ENCODE measurements at places on chromosomes 2 and 18.
A peak's percentile ranks its signal among the peaks of the same experiment; 100 is the strongest.

DNA sequence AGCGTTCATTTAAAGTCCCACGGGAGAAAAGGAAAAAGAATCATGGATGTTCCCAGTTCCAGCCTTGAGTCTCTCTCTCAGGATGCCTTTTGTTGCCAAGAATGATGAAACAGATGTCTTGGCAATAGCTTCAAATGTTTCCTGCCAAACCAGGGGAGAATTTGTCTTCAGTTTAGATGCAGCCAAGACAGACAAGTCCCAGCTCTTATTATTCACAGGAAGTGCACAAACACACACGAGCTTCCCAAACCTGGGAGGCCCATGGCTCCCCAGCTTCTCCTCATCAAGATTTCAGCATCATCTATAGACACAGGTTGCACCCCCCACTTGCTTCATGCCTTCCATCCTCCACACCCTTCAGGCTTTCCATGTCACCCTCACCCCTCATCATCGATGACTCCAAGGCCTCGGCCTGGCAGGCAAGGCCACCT lies 45.9 kb downstream of the HS1BP3 start:
- DNase-seq: peak; percentile 85

GRCh38 chr2:26290001-26290400 lies 45.3 kb downstream of the HADHB start:
- DNase-seq: no peak

GRCh38 chr2:42105330-42106256 lies 57.8 kb downstream of the PKDCC start:
- DNase-seq: no peak

GRCh38 chr2:162153608-162154224 lies 1.7 kb upstream of the GCG start:
- peak; percentile 46 for DNase-seq

DNA sequence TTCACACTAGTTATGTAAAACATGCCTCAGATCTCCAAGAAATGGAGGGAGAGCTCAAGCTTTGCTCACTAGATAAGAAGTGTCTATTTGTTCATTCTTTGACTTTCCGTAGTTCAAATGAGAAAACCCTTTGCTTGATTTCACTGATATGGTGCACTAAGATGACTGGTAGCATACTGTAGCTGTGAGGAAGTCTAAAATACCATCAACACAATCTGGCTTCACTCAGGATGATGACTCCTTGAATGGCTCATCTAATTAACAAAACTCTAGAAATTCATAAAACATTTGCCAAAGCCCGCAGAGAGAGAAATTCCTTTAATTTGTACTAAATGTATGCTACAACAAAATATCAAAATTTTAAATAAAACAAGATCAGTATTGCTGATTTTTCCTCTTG lies 152.8 kb upstream of the STK17B start:
- no peak for DNase-seq

DNA sequence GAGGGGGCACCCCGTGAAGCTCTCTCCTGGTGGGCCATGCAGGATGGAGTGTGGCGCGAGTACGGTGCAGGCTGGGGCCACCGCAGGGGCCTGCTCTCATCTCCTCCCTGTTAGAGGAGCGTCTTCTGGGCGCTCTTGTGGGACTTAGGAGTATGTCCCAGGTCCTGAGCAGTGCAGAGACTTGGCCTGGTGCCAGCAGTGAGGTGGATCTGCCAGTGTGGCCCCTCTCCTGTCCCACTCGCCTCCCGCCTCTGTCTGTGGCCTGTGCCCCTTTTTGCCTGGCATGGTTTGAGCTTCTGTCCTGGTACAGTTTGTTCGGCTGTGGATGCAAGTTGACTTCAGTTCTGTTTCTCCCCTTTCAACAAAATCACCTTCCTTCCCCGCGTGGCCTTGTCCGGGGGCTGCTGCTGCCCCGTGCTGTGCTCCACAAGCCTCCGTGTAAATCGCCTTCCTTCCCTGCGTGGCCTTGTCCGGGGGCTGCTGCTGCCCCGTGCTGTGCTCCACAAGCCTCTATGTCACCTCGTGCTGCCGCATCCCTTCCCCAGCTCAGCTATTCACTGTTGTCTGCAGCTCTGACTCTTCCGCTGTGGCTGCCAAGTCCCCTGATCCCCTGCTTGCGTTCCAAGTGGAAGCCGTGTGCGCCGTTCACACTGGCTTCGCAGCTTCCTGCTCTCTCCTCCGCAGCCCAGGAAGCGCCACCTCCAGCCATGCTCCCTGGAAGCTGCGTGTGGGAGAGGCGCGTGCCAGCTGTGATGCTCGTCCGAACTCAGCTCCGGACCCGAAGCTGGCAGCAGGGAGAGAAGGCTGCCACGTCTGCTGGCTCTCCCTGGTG lies 13.7 kb downstream of the LDLRAD4 start:
- DNase-seq: no peak

- DNase-seq: no peak
Observed at GRCh38 chr2:73268830-73269685, 15.2 kb downstream of the FBXO41 start.

- DNase-seq: no peak
Observed at GRCh38 chr2:173523497-173523896, 168.8 kb downstream of the CDCA7 start.

DNA sequence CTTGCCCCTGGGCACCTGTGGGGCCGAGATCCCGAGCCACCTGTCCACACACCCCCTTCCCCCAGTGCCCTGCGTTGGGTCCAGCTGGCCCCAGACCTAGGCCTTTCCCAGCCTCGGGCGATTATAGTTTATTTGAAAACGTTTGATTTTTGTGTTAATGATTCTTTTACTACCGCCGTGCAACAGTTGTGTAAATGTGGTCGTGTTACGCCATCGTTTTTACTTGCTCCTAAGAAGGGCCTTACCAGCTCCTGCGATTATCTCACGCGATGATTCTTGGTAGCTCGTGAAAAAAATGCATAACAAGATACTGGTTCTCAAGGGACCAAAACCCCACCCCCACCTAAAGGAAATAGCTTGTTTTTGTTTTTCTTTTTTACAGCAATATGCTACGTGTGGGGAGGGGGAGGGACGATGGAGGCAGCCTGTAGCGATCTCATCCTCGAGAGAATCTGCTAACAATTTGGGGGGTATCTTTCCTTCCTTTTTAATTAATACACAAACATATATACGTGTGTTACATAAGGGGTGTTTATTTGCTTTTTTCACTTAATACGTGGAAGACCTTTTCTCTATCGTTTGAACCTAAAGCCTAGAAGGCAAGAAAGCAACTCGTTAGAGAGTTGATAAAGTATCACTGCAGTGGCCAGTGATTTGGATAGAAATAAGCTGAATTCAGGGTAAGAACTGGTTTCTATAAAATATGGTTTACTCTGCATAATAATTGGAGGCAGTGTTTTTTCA lies 1.0 kb downstream of the ZDBF2 start:
- no peak for DNase-seq

- no peak for DNase-seq
Observed at GRCh38 chr2:36693825-36694224, 2.7 kb upstream of the VIT start.

- no peak for DNase-seq
Observed at GRCh38 chr2:151388011-151388410, 21.7 kb upstream of the RIF1 start.

DNA sequence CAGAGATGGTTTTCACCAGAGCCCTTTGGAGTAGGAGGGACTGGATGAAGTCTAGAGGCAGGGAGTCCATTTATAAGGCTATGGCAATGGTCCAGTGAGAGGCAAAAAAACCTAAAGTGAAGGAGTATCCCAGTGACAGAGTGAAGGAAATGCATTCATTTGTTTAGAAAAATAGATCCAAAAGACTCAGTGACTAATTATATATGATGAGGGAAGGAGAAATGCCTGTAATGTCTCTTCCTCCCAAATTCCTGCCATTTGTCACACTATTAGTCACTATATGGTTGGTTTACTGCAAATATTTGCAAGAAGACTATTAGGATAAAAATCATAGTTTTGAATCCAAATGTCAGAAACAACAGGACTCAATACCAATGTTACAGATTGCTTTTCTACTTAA lies 104.2 kb downstream of the ZNF521 start:
- DNase-seq: no peak

GRCh38 chr2:101473911-101474701 lies 806 bp downstream of the RFX8 start:
- DNase-seq: no peak

GRCh38 chr18:28175930-28176697 lies 816 bp downstream of the CDH2 start:
- DNase-seq: no peak

- DNase-seq: no peak
Observed at GRCh38 chr18:62898359-62898758, 183.0 kb downstream of the PHLPP1 start.

DNA sequence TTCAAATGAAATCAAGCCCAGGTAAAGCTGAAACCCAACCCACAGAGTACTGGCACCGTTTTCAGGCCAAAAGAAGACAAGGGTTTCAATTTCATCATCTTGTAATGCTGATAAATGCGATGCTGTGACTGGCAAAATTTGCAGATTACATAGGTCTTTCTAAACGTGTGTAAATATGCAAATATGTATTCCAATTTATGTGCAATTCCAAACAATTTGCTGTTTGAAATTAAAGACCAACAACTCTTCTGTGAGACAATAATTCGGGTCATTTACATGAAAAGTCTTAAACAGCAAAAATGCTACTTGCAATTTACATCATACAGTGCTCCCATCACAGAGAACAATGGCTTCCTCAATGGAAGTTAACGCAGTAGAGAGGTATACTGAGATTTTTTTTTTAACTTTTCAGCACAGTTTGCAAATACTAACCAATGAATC lies 2.8 kb upstream of the ZNF532 start:
- no peak for DNase-seq

GRCh38 chr2:121582272-121582671 lies 51.6 kb downstream of the RNU4ATAC start:
- no peak for DNase-seq

DNA sequence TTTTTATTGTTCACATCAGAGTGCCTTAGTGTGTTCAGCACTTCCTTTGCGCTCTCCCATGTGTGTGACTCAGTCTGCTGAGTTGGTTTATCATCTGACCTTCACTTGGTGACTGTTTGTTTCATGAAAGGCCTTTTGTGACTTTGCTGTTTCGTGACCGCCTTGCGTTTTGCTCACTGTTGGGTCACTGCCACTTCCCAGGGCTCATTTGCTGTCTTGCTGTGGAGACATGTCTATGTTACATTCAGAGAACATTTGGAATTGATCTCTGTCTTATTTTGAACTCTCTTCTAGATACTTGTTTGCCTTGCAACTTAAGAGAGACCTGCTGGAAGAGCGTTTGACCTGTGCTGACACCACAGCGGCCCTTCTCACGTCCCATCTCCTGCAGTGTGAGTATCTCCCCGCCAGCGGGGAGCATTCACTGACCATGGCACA lies 54.7 kb downstream of the FARP2 start:
- no peak for DNase-seq

GRCh38 chr18:35590935-35591334 lies 9.4 kb downstream of the GALNT1 start:
- no peak for DNase-seq

- DNase-seq: no peak
Observed at GRCh38 chr2:67124531-67124930, 272.6 kb upstream of the ETAA1 start.

DNA sequence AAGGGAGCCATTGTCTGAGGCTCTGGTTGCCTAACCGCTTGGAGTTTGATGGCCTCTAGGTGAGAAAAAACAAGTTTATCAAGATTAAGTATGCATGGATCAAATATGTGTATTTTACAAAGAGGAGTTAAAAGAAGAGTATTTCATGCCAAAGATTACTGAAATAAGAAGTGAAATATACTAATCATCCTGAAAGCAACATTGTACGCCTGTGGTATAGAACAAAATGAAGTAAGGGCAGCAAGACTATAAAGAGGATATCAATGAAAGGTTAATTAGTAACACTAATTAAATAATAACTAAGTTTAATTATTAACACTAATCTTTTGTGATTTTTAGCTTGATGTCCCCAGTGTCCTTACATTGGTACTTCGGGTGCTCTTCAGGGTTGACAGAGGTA lies 276.7 kb downstream of the CALCRL start:
- DNase-seq: no peak

GRCh38 chr18:75782204-75782603 lies 354.7 kb upstream of the SMIM21 start:
- DNase-seq: no peak

DNA sequence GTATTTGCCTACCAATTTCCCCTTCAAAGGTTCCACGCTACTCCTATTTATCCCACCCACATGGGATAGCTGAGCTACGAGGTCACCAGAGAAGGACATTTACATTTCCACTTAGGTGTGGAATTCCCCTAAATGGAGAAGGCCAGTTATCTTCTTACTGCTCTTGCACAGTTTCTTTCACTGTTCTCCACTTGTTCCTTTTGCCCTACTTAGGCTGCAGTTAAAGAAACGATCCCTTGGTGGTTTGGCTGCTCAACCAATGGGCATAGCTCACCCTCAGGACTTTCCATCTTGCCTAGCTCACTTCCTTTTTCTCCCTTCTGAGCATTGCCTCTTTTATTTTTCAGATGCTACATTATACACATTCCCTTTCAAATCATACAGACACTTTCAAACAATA lies 11.2 kb upstream of the NABP1 start:
- no peak for DNase-seq

- no peak for DNase-seq
Observed at GRCh38 chr18:70649683-70650082, 360.8 kb downstream of the SOCS6 start.

DNA sequence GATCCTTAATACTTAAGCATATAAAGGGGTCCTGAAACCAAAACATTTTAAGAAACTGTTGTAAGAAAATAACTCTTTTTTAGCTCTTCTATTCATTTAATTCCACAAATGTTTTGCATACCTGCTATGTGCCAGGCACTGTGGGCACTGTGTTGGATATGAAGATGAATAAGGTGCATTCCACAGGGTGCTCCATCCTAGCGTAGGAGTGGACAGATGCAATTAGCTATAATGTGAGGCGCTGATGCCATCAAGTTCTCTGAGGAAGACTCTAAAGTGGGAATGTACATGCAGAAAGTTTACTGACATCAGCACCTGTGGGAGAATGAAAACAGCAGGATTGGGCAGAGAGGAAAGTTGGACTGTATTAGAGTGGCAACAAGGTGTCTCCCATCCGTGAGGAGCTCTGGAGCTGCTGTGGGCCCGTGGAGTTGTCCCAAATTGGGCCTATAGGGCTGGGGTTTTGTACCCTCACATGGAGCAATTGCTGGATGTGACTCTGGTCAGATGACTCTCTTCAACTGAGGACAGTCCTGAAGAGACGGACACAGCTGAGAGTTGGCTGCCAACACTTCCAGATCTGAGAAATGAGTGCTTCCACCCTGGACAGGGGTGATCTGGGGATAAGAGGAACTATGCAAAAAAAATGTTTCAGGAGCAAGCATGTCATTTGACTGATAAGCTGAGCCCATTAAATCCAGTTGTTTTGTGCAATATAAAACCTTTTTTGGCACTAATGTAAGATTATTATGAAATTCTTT lies 22.3 kb downstream of the CD8A start:
- DNase-seq: no peak

GRCh38 chr2:126777620-126777978 lies 121.1 kb upstream of the TEX51 start:
- no peak for DNase-seq

DNA sequence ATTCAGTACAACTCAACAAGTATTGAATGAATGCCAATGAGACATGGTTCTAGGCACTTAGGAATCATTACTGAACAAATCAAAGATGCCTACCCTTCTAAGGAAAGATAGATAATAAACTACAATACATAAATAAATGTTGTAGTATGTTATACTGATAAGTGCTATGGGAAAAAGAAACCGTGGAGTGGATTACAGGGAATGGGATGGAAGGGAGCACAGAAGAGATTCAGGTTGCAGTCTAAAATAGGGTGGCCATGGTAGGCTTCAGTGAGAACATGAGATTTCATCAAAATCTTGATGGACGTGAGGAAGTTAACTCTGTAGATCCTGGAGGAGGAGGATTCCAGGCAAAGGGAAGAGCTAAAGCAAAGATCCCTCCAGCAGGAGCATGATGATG lies 17.9 kb upstream of the CREB1 start:
- no peak for DNase-seq

GRCh38 chr2:183542606-183543005 lies 418.4 kb downstream of the NUP35 start:
- DNase-seq: no peak

Data from fibroblast of the conjunctiva (primary cell).